ENCODE measurements at places on chromosomes 16 and 17.

GRCh38 chr16:75193265-75193650 lies 13.7 kb downstream of the CTRB2 start:
- no peak for DNase-seq

GRCh38 chr17:37261286-37261685 lies 114.5 kb upstream of the C17orf78 start:
- no peak for DNase-seq

DNA sequence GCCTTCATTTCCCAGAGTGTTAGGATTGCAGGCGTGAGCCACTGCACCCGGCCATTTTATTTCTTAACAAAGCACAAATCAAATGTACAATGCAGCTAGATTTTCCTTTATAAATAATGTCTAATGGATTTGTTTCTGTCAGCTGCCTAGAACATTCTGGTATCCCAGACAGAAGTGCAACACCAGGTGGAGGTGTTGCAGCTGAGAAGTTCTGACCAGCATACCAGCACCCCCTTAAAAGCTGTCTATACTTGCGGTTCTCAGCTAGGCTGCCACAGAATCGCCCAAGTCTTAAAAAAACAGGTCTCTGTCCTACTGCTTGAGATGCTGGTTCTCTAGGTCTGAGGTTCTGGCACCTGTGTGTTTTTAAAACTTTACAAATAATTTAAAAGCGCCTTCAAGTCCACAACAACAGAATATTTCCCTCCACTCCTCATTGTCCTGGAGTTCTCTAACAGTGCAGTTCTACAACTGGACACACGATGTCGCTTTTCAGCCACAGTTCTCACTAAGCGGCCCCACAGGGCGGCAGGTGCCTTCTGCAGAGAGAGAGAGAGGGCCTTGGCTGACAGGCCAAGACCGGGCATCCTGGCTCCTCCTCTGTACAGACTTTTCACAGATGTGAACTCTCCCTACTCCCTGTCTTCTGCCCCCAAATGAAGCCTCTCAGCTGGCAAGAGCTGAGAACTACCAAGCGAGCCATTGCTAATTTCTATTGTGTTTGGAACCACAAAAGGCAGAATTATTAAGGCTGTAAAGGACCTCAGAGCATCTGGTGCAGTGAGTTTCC lies 32.6 kb upstream of the MEOX1 start:
- peak; percentile 53 for DNase-seq

- DNase-seq = no peak
Measured at GRCh38 chr16:3363793-3364192, 8.1 kb downstream of the OR2C1 start.

DNA sequence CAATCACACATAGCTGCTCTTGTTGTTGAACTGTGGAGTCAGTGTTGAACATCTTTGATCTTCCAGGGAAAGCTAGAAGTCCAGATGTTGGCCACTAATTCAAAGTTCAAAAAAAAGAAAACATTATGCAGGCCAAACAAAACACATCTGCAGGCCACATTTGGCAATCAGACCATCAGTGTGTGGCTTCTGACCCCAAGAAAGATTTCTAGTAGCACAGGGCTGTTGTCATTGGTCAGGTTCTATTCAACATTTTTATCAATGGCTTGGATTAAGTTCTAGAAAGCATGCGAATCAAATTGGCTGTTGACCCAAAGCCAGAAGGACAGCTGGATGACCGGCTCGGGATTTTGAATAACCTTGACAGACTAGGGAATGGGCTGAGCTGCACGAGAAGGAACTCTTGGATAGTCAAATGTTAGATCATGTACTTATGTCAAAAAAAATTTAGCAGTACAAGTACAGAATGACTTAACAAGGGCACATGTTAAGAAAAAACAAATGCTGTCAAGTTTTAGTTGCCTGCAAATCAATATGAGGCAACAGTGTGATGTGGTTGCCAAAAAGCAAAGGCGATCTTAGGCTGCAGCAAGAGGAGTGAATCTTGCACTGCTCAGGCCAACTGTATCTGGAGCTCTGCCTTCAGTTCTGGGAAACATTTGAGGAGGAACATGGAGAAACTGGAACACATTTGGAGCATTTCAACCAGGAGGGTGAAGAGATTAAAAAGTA lies 187.6 kb downstream of the RGS9 start:
- DNase-seq = no peak

Data from stimulated activated CD4-positive, alpha-beta T cell treated with anti-CD3 and anti-CD28 coated beads, Interleukin-1b, Interleukin-23, amount 100 ng/mL, for 4 hours (primary cell).